Pulmonary artery endothelial cell (primary cell): ENCODE measurements at places on chromosomes 3 and 15.

GRCh38 chr3:9976721-9977709 lies 9.6 kb downstream of the EMC3 start:
- DNase-seq: peak; percentile 95

GRCh38 chr15:22810853-22811338 lies 24.5 kb downstream of the NIPA1 start:
- no peak for DNase-seq

- no peak for DNase-seq
These were observed 1.4 kb downstream of the DNAJA4 start for GRCh38 chr15:78265752-78266224.

- DNase-seq: no peak
These were observed 91.8 kb downstream of the SSR3 start for GRCh38 chr3:156463123-156463522.

DNA sequence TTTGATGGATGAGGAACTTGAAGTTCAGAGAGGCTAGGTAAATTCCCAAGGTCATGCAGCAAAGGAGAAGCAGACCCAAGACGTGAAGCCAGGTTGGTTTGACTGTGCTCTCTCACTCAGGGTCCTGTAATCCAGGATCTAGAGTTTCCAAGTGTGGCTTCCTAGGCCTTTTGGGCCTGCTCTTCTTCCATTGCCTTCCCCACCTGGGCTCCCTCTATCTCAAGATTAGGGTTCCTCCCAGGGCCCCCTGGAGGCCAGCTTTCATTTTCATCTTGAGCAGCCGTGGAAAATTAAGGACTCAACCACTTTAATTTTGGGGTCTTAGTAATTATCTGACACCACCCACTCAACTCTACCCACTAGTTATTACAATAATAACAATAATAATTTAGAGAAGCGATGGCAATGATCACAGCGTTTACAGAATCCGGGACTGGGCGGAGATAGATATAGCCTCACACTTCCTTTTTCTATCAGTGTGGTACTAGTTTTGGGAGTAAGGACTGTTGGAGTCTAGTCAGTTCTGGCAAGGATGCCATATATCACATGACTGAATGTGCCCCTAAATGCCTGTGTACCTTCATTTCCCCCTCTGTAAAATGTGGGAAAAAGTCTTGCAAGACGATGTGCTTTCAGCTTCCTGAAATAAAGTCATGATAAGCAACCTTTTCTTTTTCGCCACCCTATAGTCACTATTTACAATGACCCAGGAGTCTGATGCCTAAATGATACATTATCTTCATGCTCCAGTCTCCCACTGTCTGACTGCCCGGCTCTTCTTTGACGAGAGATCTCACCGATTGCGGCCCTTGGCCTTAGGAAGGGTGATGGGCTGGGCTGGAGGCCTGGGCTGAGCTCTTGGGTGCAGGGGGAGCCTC lies 30.2 kb upstream of the MAGEF1 start:
- DNase-seq: no peak

DNA sequence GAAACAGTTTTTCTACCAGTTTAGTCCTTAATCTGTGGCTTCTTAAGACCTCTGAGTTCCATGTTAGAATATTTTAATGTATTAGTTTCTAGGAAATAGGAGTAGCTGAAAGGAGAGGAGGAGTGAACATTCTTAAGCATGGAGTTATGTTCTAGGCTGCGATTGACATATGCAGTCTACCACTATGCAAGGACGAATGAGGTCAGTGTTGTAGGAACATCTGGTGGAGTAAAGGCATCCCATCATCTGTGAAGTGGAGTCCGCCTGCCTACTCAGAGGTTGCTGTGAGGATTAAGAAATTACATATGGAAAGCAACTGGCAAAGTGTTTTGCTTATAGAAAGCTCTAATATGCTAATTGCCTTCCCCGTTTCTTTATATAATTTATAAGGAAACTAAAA lies 45.1 kb downstream of the SNAPC5 start:
- DNase-seq: no peak

DNA sequence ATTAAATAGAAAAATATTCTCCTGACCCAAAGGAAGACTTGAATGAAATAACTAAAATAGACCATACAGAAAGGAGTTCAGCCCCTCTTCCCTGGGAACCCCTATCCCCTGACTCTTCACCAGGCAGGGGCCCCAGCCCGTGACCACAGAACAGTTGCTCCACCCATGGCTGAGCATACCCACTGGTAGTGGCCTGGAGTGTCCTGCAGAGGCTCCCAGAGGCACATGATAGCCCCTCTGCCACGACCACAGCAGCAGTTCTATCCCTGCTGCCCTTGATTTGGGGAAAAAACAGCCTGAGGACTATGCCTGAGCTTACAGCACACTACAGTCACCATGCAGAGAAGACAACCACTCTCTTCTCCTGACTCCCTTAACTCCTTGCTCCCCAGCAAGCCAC lies 31.8 kb downstream of the TTC14 start:
- DNase-seq: no peak

DNA sequence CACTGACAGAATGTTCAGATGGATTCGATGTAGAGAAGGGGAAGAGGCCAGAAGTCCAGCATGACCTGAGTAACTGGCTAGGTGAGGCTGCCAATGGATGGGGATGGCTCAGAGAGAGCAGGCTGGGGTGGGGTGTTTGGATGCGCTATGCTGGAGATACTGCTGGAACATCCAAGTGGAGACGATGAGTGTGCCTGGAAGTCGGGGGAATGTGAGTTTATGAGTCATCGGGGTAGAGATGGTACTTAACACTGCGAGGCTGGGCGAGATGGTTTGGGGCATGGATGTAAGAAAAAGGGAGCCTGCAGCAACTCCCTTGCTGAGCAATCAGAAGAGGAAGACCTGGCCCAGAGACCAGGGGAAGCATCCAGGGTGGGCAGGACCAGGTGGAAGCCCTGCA lies 180.7 kb downstream of the SLCO3A1 start:
- DNase-seq: no peak

DNA sequence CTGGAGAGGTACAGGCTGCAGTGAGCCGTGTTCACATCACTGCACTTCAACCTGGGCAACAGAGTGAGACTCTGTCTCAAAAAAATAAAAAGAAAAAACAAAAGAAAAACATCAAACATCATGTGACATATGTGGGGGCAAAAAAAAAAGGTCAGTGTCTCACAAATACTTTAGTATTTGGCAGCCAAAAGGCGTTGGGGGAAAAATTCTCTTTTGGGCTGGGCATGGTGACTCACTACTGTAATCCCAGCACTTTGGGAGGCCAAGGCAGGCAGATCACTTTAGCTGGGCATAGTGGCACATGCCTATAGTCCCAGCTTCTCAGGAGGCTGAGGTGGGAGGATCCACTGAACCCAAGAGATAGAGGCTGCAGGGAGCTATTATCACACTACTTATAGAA lies 47.6 kb downstream of the TMCC1 start:
- no peak for DNase-seq
